HTR-8/SVneo (cell line): ENCODE measurements at places on chromosomes 3 and 15.

GRCh38 chr3:42110631-42111030, 19.5 kb downstream of the TRAK1 start:
- no peak for DNase-seq

- no peak for DNase-seq
Measured at GRCh38 chr15:64982472-64982871, 7.2 kb downstream of the SPG21 start.

DNA sequence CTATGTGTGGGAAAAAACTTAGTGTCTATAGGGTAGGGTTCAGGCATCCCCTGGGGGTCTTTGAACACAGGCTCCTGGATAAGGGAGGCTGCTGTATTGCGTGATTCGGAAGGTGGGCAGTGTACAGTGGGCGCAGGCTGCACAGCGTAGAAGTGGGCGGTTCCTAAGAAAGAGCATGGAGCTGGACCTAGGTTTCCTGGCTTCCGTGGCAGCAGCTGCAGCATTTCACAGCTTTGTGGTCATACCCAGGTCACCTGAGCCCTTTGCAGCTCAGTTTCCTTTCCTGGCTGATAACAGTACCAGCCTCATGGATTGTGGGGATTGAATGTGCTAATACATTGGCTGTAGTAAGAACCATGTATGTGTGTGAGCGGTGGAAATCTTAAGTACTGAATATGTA, 22.2 kb downstream of the CFAP100 start:
- DNase-seq: no peak

GRCh38 chr3:13064964-13065363, 8.3 kb downstream of the IQSEC1 start:
- DNase-seq: no peak

DNA sequence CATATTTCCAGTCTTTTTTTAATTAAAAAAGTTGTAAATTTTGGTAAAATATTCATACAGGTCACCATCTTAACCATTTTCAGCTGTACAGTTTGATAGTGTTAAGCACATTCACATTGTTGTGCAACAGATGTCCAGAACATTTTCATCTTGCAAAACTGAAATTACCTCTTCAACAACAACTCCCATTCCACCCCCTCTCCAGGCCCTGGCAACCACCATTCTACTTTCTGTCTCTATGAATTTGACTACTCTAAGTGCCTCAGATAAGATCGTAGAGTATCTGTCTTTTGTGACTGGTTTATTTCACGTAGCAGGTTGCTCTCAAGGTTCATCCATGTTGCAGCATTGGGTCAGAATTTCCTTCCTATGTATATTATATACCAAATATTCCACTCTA, 76.0 kb downstream of the SLCO3A1 start:
- no peak for DNase-seq
